Left forelimb (tissue), 1 donor: ENCODE measurements at places on chromosomes 2 and 18.

DNA sequence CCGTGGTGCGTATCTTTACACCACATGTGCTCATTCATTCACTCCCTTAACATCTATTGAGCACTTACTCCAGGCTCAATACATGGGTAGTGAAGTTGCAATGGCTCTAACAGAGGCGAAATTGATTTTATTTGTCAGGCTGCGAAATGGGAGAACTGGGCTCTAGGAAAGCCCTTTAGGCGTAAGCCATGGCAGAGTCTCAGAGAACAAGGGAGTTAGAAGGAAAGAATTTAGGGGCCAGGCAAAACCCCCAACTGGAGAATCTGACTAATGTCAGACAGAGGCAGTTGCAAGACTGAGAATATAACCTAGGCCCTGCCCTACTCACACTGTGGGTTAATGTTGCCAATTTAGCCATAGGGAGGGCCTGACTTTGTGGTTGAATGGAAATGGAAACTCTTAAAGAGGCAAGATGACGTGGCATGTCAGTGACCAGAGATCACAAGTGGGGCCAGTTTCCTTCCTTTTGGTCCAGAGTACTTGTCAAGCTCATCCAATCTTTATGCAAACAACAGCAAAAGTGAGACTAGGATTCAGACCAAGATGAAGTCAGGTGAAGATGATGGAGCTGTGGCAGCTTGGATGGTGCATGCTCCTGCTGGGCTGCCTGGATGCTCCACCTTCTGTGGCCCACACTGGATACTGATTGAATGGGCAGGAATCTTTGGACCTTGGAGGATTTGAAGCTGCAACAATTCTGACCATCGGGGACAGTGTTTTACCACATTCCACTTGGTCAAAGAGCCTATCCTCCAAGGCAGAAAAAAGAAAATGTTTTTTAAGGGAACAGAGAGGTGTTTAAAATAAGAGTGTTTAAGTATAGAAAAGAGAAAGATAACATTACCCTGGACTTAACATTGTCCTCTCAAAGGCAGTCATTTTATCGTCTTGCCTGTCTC is 92.2 kb downstream of the CAPN13 start:
- DNase-seq, result no peak

GRCh38 chr18:34494359-34494696 is 215.8 kb upstream of the DTNA start:
- no peak for DNase-seq

GRCh38 chr18:10168477-10168876 is 254.7 kb downstream of the VAPA start:
- DNase-seq, result no peak

- DNase-seq, result no peak
Observed at GRCh38 chr2:96934182-96934495, 52.2 kb downstream of the FAM178B start.

- DNase-seq, result no peak
Observed at GRCh38 chr2:239297142-239298004, 103.4 kb downstream of the HDAC4 start.

DNA sequence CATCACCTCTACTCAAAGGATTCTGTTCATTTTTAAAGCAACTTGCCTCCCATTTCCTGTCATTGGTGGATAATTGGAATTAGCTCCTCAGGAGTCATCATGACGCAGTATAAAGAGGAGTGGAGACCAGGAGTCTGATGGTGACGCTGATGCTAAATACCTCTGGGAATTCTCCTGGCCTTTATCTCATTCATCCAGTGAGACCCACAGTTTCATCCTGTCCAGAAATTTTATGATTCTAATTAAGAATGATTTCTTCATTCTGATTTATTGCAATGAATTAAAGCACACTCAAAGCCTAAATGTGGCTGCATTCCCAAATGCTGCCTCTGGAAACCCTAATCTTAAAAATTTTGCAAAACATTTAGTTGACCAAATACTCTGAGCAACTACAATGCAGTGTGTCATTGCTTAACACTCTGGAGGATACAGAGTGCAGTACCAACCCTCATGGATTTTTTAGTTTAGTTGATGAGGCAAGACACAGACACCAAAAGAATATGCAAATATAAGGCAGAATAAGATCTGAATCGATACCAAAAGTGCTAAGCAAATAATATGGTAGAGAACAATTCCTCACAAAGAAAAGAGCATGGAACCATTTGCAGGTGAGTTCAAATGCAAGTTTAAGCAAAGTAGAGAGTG is 236.2 kb downstream of the ETAA1 start:
- no peak for DNase-seq

DNA sequence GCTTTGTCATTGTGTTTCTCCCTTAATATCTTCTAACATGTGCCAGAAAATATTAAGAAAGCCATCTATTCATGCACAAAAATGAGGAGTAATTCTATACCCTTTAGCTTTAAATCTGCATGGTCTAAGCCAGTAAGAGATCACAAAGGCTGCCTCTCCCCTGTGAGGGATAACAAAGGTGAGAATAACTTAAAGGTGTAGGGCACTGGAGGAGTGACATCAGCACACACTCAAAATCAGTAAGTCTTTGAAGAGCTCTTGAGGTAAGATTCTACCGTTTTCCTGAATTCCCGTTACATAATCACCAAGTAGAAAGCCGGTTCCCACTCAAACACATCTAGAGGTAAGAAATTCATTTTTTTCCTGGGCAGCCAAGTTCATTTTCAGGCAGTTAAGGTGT is 123.9 kb upstream of the SULT1C3 start:
- DNase-seq, result no peak

- no peak for DNase-seq
Observed at GRCh38 chr2:201959626-201960025, 74.0 kb upstream of the FZD7 start.

GRCh38 chr2:140200764-140201163 is 1420.6 kb upstream of the NXPH2 start:
- DNase-seq, result no peak

DNA sequence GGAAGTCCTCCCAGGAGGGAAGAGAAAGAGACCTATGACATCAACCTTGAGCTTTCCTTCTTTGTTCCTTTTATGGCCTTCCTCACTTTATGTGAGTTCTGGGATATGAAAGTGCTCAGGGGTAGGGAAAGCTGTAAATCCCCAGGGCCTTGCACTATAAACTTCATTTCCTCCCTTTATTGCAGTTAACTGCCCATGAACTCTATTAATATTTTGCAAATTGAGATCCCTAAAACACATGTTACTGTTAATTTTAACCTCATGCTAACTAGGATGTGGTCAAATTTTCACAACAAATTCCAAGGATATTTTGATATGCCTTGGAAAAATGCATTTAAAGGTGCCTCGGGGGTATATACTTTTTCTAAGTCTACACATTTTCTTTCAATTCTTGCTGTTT is 359.9 kb downstream of the OSR1 start:
- DNase-seq, result no peak

- DNase-seq, result no peak
Observed at GRCh38 chr2:160200921-160201320, 849 bp upstream of the ITGB6 start.

GRCh38 chr2:223100061-223100511 is 48.1 kb downstream of the KCNE4 start:
- peak; percentile 86 for DNase-seq

- no peak for DNase-seq
Observed at GRCh38 chr2:3097804-3098203, 279.8 kb downstream of the EIPR1 start.

- no peak for DNase-seq
Observed at GRCh38 chr18:73626859-73627258, 520.8 kb downstream of the FBXO15 start.

GRCh38 chr18:76545433-76546087 is 50.5 kb upstream of the ZNF516 start:
- no peak for DNase-seq

GRCh38 chr2:2935445-2936149 is 442.0 kb downstream of the EIPR1 start:
- DNase-seq, result no peak

DNA sequence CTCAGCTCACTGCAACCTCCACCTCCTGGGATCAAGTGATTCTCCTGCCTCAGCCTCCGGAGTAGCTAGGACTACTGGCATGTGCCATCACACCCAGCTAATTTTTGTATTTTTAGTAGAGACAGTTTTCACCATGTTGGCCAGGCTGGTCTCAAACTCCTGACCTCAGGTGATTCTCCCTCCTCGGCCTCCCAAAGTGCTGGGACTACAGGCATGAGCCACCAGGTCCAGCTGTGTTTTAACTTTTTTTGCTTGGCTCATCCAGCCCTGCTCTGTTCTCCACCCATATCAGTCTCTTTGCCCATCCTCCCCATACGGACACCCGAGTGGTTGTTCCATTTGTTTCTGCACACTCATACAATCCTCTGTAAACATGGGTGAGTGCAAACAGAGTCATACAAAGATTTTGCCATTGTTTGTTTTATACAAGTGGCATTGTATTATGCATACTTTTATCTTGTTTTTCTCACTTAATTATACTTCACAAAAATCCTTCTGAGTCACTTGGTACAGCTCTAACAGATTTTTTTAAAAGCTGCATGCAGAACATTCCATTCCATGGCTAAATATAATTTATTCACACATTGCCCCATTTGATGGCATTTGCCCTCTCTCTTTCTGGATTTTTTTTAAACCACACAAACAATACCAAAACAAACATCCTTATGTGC is 5.3 kb downstream of the APOB start:
- DNase-seq, result no peak

DNA sequence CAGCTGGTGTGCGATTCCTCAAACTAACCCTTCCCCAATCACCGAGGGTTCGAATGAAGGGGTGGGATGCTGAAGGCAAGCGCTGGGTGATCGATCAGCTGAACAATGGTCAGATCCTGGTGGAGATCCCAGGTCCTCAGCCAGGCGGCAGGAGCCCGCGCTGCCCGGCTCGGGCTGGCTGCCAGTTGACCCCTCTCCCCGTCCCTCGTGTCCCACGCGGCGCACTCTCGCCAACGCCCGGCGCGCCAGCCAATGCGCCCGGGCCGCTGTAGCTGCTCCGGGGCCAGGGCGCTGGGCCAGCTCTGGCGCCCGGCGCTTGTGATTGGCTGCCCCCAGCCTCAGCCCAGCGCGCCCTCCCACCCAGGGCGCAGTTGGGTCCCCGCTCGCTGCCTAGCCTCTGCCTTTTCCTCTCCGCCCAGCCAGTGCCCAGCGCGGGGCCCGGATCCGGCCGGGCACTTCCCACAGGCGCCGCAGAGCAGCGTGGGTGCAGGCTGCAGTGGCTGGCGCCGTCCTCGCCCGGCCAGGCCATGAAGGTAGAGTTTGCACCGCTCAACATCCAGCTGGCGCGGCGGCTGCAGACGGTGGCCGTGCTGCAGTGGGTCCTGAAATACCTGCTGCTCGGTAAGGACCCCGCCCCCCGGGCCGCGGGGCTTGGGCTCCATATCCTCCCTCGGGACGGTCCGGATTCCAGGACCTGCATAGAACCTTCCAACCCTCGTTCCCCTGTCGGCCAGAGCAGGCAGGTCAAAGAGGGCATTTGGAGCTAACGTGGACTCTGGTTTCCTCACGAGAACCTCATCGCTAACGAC is at the start of gene MOGAT1:
Gene MOGAT1, plus strand, starts transcription at position 400 of the 809 bp plus-strand sequence. Its CDS starts 128 bp downstream, at position 528.
- DNase-seq, result no peak

DNA sequence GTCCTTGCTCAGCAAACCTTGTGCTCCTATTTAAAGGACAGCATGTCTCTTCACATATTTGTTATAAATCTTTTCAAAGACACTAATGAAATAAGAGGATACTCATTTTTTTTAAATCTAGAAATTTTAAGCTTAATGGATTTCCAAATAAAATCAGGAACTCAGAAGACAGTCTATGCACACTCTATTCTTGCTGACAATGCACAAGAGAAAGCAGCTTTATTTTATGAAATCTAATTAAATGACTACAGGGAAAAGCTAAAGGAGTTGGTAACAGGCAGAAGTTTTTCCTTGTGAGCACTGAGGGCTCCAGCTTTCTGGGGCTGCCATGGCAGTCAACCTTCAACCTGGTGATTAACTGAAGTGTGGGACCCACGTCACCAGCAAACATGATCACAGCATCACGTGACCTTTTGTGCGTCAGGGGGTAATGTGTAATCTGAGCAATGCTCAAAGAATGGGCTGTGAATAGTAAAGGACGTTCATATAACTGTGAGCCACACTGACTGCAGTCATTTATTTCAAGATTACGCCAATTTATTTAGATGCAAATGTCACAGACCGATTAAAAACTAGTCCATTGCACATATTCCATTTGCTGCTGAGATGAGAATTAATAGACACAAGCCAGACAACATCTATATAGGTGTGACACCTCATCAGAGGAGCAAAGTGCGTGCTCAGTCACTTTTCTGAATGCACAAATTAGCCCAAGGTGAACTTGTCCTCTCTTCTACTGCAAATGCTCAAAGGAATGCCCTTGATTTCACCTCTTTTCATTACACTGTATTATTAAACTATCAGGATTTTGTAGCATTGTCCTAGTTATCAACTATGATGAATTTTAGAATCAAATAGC is 11.6 kb upstream of the DNER start:
- DNase-seq, result no peak
